ENCODE measurements at places on chromosomes 3 and 15.

- DNase-seq = no peak
These were observed 298.9 kb upstream of the CBLB start for GRCh38 chr3:106167728-106168127.

DNA sequence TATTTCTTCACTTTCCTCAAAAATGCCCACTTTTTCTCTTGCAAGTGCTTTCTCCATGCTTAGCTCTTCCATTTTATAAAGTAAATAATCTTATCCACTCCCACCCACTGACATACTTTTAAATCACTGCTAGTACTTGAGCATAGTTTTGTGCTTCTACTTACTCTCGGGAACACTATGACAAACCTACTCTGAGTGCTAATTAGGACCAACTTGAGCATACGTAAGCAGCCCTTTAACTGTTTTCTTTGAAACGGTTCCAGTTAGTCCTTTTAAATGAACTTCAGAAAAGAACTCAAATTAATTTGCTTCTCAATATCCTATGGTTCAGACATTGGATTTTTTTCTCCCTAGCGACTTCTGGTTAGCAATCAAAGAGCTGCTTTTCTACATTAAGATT, 280.0 kb upstream of the SOX2 start:
- no peak for DNase-seq

DNA sequence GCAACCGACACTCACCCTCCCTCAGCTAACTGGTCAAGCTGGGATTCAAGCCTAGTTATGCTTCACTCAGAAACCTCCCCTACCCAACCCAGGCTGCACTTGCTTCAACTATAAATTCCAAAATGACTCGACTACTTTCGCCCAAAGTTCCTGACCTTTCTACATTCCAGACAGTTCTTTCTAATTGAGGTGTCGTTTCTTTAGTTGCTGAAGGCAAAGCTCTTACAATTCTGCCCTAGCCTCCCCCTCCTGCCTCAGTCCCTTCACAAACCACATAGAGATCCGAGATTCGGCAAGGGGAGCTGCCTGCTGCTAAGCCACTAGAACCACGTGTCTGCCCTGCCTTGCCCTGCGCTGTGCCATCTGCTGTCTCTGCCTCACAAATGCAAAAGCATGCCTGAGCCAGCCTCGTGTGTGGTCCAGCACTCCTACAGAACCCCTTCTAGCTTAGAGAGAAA, 74.7 kb upstream of the SH3GL3 start:
- peak; percentile 35 for DNase-seq

GRCh38 chr3:183244219-183244618, 8.8 kb upstream of the B3GNT5 start:
- DNase-seq = no peak

GRCh38 chr3:138188013-138188730, 1.1 kb downstream of the ARMC8 start:
- no peak for DNase-seq

GRCh38 chr3:108218811-108219210, 3.4 kb downstream of the IFT57 start:
- no peak for DNase-seq

DNA sequence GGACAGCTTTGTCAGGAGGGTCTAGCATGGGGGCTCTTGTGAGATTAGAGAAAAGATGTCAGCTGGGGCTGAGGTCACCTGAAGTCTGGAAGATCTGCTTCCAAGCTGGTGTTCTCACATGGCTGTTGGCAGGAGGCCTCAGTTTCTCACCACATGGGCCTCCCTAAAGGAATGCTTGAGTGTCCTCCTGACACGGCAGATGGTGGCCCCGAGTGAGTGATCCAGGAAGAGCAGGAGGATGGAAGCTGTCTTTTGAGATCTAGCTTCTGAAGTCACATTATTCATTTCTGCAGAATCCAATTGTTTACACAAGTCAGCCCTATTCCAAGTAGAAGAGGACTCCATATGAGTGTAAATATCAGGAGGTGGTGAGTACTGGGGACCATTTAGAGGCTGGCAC, 344.0 kb upstream of the PROK2 start:
- DNase-seq = no peak

- DNase-seq = no peak
These were observed 227.6 kb downstream of the KLF13 start for GRCh38 chr15:31554261-31554660.

DNA sequence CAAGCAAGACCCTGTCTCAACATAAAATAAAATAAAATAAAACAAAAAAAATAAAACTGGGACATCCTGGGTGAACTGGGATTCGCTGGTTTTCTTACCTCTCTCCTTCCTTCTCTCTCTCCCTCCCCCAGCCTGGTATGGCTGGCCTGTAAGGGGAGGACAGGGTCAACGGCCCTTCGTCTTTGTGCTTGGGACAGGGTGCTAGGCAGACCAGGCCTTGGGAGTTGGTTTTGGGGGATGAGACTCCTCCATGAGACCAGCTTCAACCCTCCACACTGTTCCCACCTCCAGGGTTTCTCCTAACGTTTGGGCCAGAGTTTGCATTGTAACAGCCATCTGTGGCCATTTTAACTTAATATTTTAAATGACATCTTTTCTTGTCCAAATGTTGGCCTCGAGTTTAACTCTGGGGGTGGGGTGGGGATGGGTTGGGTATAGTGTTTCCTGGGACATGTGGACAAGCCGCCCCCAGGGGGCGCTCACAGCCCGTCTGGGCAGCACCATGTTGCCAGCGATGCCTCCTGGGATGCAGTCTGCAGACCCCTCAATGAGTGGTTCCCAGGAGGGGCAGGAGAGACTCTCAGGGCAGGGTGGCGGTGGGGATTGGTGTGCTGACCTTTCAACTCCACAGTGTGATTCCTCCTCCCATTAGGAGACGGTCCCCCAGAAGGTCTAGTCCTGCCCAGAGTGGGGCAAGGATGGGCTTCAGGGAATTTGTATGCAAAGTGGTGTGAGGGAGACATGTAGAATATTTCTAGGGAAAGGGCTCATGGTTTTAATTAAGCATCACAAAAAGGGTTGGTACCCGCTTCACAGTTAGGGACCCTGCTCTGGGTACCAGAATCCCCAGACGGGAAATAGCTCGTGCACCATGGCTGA, 37.7 kb upstream of the LCTL start:
- peak; percentile 52 for DNase-seq

DNA sequence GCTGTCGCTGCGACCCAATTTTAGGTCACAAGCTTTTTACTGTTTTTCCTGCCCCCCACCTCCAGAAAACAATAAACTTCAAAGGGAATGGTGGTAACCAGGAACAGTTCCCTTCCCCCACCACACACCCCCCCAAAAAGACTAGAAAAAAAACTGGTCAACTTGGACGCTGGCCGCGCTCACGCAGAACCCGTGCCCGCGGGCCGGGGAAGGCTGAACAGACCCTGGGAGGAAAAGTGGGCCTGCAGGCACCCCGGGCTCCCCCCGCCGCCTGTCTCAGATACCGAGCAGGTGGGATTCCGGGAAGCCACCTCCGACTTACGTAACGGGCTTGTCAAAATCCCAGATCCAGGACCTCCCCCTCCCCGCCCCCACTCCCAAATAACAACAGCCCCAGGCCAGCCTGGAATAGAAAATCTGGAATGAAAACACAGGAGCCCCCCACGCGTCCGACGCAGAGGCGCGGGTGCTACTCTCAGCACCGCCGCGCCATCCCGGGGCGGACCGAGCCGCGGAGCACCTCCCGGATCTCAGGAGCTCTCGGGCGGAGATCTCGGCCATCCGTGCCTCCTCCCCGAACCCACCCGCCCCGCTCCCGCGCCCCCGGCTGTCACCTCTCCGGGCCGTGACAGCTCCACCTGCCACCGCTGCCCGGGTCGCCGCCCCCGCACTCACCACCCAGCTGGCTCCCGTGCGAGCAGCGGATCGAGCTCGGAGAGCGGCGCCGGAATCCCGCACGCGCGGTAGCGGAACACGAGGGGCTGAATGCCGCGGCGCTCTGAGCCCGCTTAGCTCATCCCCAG, 557 bp downstream of the DENND4A start:
- peak; percentile 5 for DNase-seq

- no peak for DNase-seq
These were observed 323.5 kb upstream of the ROPN1 start for GRCh38 chr3:124315215-124316033.

DNA sequence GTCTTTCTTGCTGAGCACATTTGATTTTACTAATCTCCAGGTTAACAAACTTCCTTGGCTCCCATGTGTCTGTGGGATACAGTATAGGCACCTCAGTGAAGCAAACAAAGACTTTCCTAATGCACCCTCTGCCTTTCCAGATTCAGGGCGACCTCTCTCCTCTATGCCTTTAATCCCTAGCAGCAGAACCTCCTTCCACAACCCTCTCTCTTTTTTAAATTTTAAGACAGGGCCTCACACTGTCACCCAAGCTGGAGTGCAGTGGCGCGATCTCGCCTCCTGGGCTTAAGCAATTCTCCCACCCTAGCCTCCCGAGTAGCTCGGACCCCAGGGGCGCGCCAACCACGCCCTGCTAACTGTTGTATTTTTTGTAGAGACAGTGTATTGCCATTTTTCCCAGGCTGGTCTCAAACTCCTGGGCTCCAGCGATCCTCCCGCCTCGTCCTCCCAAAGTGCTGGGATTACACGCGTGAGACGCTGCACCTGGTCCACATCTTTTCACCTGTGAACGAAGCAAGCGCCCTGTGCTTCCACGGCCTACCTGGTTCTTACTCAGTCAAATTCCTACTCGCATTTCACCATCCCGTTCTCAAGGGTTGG, 1.7 kb upstream of the HACD3 start:
- no peak for DNase-seq

DNA sequence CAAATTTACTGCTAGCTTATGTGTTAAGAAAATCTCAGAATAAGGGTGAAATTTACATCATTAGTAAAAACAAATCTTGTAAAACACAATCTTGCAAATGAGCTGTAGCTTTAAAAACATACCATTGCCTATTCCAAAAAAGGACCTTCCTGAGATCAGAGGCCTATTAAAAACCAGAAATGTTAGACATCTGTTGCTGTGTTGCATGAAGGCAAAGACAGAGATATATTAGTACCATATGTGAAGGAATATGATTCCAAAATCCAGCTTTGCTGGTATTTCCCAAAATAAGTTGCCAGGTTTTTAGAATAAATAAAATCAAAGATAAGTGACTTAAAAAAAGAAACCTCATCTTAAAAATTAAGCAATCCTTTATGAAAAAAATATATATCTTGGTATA, 504.1 kb upstream of the CDIN1 start:
- DNase-seq = no peak

DNA sequence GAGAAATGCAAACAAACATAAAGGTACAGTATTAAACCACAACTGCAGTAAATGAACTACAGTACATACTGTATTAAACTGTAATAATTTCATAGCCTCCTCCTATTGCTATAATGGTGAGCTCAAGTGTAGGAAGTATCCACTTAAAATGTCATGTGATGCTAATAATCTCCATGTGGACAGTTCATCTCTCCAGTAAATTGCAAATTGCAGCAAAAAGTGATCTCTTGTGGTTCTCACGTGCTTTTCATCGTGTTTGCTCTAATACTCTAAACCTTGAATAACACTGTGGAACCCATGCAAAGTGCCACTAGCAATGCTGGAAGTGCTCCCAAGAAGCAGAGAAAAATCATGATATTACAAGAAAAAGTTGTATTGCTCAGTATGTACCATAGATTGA, 9.2 kb upstream of the FNDC3B start:
- DNase-seq = no peak

DNA sequence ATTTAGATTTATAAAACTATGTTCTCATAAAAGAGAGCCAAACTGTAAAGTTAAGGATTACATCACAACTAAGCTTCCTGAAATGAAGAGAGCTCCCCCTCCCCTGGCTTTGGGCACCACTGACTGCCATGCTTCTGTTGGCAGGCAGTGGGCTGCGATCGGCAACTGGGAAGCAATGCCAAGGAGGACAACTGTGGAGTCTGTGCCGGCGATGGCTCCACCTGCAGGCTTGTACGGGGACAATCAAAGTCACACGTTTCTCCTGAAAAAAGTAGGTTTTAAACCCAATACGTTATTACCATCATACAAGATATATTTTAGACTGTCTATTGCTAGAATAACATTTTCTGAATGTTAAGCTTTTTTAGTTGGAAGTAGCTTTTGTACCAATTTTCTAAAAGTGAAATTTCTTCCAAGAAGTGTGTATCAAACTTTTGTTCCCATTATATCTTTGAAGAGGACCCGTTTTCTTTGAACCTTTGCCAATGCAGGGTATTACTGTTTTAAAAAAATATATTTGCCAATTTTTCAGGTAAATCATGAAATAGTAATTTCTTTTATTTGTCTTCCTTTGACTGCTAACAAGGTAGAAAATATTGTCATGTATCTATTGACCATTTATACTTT, 184.1 kb downstream of the ADAMTSL3 start:
- peak; percentile 12 for DNase-seq

- DNase-seq = no peak
These were observed 23.6 kb downstream of the CCR1 start for GRCh38 chr3:46184469-46184868.

GRCh38 chr15:87369269-87369668, 887.3 kb downstream of the NTRK3 start:
- DNase-seq = no peak

DNA sequence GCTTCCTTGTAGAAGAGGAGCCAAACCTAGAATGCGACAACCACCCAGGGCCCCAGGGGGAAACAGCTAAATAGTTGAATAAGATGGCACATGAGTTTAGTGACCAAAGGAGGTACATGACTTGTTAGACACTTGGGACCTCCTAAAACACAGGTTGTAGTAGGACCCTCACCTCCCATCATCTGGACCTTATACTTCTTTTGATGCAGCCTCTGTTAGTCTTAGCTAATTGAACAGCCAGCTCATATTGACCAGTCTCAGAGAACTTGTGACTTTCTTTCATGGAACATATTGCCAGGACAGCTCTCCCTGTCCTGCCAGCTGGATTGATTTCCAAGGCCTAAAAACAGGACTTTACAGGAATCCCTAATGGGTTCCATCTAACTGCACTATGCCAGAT, 45.0 kb downstream of the SPSB4 start:
- no peak for DNase-seq

GRCh38 chr3:61864886-61865285, 303.5 kb downstream of the PTPRG start:
- no peak for DNase-seq

GRCh38 chr15:30928076-30928475, 24.4 kb downstream of the FAN1 start:
- DNase-seq = no peak

DNA sequence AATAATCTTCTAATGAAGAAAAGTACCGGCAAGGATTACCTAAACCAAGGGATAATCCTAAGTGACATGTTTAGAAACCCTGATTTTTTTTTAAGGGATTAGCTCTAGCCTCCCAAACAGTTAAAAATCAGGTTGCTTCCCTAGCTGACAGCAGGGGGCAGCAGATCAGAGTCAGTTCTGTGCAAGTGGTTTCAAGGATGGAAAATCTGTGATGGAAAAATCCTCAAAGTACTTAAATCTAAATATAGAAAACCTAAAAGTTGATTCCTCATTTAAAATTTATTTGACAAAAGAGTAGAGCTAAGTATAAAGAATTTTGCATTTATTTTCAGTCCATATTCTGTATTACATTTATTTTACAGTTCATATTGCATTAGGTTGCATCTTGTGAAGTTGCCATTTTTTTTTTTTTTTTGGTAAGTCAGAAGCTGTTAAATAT, 107.6 kb downstream of the PEX5L start:
- peak; percentile 76 for DNase-seq

Data from Jurkat, Clone E6-1 (cell line).